GM23248 (cell line): ENCODE measurements at places on chromosomes 7 and 10. TPM values are rescaled to one million over a fixed set of nuclear protein-coding genes. Genes with fewer than 3 reads are reported as not detected.

The STOX1 gene
- not detected in 2 replicates for polyA plus RNA-seq

GRCh38 chr10:128854204-128854603 is 612.8 kb upstream of the MGMT start:
- no peak for DNase-seq

DNA sequence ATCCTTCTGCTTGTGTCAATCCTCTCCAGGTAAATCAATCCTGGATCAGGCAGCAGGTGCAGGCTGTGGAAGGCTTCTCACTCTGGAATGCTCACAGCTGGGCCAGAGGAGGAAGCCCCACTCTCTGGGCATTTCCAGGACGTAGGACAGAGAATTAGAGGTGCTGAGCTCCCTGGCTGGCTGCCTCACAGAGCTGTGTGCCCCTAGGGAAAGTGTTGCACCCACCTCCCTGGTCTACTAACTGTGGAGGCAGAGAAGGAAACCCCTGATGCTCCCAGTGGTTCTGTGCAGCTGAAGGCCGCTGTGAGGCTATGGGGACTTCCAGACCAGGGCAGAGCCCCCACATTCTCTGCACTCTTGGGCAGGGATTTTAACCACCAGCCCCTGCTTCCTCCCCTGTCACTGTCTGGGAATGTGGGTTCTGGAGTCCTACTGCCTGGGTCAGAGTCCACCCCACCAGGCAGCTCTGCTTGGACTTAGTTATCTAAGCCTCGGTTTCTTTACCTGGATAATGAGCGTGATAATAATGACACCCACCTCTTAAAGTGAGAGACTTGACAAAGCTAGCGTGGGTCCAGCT is 73.5 kb upstream of the EEPD1 start:
- DNase-seq, result peak; percentile 21

DNA sequence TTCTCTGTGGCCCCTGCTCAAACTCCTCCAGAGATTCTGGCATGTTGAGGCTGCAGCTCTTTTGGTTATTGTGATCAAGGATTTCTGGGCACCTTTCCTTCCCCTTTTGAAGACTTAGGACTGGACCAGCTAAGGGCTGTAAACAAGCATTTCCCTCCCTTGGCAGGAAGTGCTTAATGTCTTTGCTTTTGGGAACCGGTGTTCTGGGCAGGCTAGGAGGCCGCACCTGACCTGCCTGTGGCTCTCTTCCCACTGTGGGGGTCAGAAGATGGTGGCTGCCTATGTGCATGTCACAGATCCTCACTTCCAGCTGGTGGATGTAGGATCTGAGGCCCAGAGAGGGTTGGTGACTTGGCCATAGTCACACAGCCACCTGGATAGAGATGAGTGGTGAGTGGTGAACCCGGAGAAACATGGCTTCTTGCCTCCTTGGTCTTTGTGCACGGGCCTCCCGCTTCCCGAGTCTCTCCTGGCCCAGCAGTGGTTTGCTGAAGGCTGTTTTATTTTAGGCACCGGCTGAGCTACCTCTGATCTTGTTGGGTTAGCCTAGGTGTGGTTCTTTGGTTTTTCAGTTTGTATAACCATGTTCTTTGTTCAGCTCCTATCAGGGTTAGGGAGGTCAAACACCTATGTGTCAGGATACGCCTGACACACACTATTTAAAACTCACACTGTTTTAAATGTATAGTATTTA is 82.0 kb downstream of the GRK5 start:
- DNase-seq, result no peak

- DNase-seq, result no peak
Observed at GRCh38 chr7:151069841-151070573, 10.6 kb downstream of the FASTK start.

- DNase-seq, result no peak
Observed at GRCh38 chr7:32872421-32872820, 19.1 kb downstream of the KBTBD2 start.

GRCh38 chr10:32189400-32190084 is 133.3 kb upstream of the KIF5B start:
- DNase-seq, result peak; percentile 36

DNA sequence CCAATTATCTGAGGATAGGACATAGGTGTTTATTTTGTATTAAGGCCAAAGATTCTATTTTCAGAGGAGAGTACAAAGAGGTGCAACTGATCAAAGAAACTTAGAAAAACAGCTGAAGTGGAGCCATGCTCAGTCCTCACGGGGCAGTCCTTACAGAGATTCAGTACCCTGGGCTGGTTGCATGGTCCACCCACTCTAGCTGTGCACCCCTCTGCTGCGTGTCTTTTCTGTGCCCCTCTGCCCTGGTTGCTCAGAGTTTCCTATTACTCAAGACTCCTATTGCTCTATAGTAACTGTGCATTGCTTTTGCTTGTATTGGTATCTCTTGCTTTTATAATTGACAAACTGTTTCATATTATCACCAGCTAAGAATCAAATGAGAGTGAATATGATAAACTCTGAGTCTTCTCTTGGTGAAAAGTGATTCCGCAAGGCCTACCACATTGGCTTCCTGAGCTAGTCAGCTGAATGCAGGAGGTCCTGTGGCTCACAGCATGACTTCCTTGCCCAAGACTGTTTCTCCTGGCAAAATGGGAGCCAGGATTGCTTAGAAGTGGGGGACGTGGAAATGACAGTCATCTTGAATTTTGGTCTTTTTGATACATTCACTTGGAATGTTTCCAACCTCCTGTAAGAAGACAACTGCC is 137.0 kb downstream of the GLCCI1 start:
- no peak for DNase-seq

DNA sequence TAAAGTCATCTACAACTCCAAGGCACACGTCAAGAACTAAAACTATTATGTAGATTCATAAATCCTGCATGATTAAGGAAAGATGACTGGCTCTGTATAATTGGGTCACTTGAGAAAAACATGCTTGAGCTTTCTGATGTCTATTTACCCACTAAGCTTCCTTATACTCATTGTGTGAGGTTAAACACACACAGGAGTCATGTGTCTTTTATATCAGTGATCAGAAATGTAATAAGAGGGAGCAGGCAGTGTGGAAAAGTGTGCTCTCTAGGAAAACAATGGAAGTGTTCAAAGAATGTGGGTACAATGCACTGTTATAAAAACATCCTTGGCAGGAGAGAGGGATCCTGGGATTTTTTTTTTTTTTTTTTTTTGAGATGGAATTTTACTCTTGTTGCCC is 108.6 kb upstream of the ARID5B start:
- DNase-seq, result no peak

- no peak for DNase-seq
Observed at GRCh38 chr7:108614896-108615295, 45.2 kb downstream of the DNAJB9 start.

- peak; percentile 49 for DNase-seq
Observed at GRCh38 chr7:42745357-42746059, 166.4 kb downstream of the C7orf25 start.

DNA sequence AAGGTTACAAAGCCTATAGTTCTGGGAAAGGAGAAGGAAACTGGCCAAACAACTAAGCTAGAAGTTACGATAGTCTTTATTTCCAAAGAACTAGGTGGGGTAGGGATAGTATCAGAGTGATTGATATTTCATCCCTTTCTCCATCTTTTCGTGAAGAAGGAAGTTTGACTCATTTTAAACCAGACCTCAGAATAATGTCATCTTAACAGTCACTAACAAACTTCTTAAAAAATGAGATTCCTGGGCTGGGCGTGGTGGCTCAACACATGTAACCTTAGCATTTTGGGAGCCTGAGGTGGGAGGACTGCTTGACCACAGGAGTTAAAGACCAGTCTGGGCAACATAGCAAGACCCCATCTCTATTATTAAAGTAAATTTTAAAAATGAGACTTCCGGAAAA is 69.4 kb downstream of the ARL4A start:
- peak; percentile 51 for DNase-seq

DNA sequence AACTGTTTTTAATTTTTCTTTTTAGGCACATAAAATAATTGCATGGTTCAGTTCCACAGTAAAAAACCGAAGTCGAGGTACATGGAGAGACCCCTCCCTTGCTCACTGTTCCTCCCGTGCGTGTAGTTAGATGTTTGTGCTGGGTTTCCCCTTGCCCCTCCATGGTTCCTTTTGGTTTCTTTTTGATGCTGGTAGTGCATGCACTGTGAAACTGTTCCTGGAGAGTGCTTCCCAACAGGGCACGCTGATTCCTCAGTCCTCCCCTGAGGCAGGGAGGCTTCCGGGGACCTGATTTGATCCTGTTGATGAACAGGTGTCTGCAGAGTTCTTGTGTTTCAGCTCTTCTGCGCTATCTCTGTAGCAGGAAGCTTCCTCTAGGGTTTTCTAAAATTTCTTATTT is 69.5 kb downstream of the ADCY1 start:
- DNase-seq, result no peak

DNA sequence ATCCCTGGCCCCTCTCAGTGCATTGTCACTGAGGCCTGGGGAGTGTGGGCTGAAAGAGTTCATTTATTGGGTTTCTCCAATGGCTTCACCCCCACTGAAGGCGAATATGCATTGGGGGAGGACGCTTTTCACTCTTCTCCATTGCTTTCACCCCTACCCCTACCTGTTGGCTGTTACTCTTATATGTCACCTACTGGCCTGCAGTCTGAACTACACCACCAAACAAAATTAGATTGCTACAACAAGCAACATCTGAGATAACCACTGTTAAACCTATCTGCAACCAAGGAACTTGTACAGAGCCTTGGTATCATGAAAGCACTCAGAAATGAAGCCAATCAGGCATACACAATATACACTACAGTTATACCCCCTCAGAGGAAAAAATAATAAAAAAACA is 203.7 kb downstream of the REEP3 start:
- no peak for DNase-seq

- DNase-seq, result peak; percentile 42
Observed at GRCh38 chr10:123621916-123622315, 44.2 kb upstream of the GPR26 start.

DNA sequence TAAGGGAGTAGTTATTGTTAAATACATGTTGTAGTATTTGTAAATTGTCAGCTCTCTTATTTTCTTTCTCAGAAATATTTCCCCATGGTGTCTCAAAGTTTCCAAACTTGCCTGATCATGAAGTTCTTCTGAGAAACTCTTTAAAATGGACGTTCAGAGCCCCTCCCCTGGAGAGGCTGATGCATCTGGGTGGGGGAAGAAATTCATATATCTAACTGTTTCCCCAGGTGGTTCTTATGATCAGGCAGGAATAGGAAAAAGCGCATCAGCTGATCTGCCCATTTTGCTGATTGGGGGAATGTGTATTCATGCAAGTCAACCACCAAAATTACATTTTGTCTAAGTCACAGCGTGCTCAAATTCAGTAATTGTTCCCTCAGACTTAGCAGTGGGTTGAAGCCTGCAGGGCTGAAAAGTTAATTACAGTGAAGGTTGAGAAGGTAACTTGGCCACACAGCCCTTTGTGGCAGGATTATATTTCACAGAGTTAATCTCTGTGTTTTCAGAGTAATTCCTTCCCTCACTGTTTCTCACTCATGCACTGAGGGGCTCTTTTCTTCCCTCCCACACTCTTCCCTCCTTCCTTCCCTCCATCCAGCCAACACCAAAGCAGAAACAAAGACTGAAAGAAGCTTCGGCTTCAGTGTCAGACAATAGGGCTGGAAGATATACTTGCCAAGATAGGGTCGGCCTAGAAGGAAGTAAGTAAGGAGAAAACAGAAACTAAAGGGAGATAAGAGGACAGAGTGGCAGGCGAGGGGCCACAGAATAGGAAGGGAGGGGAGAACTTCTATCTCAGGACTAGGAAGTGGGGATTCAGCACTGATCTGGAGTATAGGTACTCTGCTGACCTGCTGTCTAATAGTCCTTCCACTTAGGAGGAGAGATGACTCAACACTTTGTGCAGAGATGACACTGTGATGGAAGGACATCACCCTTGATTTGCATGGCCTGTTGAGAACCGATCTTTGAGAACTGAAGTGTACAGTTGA is 50.5 kb upstream of the STARD3NL start:
- DNase-seq, result no peak

- DNase-seq, result peak; percentile 71
Observed at GRCh38 chr7:33485747-33486493, 356.6 kb downstream of the BBS9 start.

- DNase-seq, result no peak
Observed at GRCh38 chr10:97520978-97521761, 22.4 kb downstream of the UBTD1 start.

DNA sequence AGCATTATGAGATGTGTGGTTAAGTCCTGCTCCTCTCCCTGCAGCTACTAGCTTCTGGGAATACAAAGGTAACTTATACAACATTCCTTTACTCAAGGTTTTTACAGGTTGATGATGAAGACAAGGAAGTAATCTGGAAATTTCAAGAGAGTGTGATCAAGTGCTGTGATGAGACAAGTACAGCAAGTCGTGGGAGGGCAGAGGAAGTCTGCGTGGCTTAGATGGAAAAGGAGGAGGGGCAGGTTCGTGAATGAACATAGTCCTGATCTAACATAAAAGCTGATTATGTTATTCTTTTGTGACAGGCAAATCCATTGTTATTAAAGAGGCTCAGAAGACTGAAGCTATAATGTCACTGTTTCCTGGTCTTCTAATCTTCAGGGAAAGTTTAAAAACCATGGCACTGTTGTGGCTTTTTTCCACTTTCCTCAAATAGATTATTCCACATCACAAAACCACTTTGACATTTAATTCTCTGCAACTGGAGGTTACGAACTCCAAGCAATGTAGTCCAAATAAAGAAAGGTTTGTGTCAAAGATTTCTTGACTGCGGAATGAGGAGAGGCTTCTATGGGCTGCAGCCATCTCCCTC is 84.1 kb downstream of the CPXM2 start:
- peak; percentile 23 for DNase-seq

- DNase-seq, result peak; percentile 40
Observed at GRCh38 chr7:31648288-31648687, 38.7 kb upstream of the PPP1R17 start.
